Breast epithelium (tissue), 4 donors: ENCODE measurements at places on chromosomes 7 and 10. TPM values are rescaled to one million over a fixed set of nuclear protein-coding genes. Genes with fewer than 3 reads are reported as not detected.

DNA sequence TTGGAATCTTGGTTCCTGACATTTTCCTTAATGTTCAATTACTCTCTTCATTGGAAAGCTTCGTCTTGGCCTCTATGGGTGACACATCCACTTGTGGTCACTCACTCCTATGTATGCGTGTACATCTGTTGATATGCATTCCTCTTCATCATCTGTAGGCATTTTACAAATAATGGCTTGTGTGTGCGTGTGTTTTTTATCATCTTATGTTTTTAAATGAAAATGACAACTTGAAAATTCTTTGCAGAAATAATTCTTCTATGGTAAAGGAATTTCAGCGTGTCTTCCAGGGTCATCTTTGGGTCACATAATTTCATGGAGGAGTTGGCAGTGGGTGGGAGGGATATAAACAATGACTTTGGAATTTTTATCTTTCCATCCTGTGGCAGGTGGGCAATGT, 925.1 kb downstream of the LRMDA start:
- no peak overlapping the region for H3K27ac ChIP-seq
- no peaks in the 10 kb centered on the region for H3K4me1 ChIP-seq
- H3K4me3 ChIP-seq: no peak overlapping the region
- no peaks in the 10 kb centered on the region for H3K36me3 ChIP-seq
- no peak for DNase-seq

HOXA7 gene
- total RNA-seq: 6.2 TPM

GRCh38 chr10:133361773-133362441, 4.1 kb upstream of the FUOM start:
- no peaks in the 10 kb centered on the region for H3K36me3 ChIP-seq
- no peaks in the 10 kb centered on the region for H3K4me1 ChIP-seq
- no peaks in the 10 kb centered on the region for H3K27me3 ChIP-seq
- no peak overlapping the region for H3K4me3 ChIP-seq

DNA sequence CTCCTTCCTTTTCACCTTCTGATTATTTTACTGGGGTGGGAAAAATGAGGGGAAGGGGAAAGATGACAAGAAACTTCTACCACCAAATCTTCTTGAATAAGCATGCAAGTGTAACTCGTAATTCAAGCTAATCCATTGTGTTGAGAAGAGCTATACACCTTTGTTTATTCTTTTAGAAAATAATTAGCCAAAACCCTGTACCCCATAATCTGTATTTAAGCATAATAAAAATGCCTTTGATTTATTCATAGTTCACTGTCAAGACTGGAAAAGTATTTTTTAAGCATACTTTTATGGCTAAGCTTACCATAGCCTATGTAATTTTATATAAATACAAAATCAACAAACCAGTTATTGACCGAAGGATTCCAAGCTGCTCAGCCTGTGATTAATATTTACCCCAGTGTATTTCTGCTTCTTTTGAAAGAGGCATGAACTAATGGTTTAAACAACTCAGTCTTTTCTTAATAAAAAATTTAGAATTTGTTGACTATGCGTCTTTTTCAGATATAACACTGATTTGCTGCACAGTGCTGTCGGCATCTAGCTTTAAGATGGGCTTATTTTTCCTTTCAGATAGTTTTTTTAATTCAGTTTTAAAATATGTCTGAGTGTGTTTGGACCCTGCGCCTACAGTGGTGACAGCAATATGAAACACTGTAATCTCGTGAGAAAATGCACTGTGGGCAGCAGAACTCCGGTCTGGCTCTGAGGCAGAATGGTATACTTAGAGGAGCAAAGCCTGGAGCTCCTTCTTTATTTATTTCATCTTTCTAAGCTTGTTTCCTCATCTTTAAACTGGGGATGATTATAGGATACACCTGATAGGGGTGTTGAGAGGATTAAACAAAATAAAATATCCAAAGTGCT, 238.8 kb upstream of the LRGUK start:
- DNase-seq: no peak
- H3K36me3 ChIP-seq: no peaks in the 10 kb centered on the region
- no peak overlapping the region for H3K4me3 ChIP-seq
- H3K27me3 ChIP-seq: no peaks in the 10 kb centered on the region

GRCh38 chr7:17405786-17406185, 107.3 kb downstream of the AHR start:
- H3K4me1 ChIP-seq: no peaks in the 10 kb centered on the region
- no peak for DNase-seq
- H3K36me3 ChIP-seq: no peaks in the 10 kb centered on the region
- no peak overlapping the region for H3K4me3 ChIP-seq
- H3K27me3 ChIP-seq: no peaks in the 10 kb centered on the region

- H3K27ac ChIP-seq: no peak overlapping the region
- H3K27me3 ChIP-seq: no peaks in the 10 kb centered on the region
- no peak overlapping the region for H3K4me3 ChIP-seq
- no peak for DNase-seq
- H3K36me3 ChIP-seq: no peaks in the 10 kb centered on the region
Observed at GRCh38 chr10:28935061-28935460, 257.7 kb downstream of the BAMBI start.

- H3K36me3 ChIP-seq: no peaks in the 10 kb centered on the region
- H3K4me1 ChIP-seq: no peaks in the 10 kb centered on the region
- no peak overlapping the region for H3K27ac ChIP-seq
- H3K4me3 ChIP-seq: no peak overlapping the region
- no peaks in the 10 kb centered on the region for H3K27me3 ChIP-seq
Observed at GRCh38 chr7:50531401-50531911, 33.7 kb downstream of the DDC start.

DNA sequence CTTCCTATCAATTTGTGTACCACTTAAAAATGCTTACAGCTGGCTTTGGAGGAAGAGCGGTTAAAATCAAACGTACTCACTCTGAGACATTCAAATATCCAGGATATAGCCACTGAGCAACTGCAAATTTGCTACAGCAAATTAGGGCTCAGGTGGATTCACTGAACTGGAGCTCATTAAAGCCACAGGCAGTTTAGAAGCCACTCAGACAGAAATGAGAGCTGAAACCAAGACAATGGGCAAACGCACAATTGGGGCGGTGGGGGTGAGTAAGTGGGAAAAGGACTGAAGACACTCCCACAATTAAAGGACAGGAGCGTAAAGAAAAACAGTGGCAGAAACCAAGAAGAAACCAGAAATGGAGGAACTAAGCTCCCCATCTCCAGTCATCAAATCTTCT, 20.5 kb downstream of the MPP7 start:
- no peak for DNase-seq
- no peaks in the 10 kb centered on the region for H3K4me1 ChIP-seq
- H3K27ac ChIP-seq: no peak overlapping the region
- H3K36me3 ChIP-seq: no peaks in the 10 kb centered on the region
- no peaks in the 10 kb centered on the region for H3K27me3 ChIP-seq

GPR15LG gene
- not detected for total RNA-seq

CUBN gene
- 5.7 TPM for total RNA-seq

DNA sequence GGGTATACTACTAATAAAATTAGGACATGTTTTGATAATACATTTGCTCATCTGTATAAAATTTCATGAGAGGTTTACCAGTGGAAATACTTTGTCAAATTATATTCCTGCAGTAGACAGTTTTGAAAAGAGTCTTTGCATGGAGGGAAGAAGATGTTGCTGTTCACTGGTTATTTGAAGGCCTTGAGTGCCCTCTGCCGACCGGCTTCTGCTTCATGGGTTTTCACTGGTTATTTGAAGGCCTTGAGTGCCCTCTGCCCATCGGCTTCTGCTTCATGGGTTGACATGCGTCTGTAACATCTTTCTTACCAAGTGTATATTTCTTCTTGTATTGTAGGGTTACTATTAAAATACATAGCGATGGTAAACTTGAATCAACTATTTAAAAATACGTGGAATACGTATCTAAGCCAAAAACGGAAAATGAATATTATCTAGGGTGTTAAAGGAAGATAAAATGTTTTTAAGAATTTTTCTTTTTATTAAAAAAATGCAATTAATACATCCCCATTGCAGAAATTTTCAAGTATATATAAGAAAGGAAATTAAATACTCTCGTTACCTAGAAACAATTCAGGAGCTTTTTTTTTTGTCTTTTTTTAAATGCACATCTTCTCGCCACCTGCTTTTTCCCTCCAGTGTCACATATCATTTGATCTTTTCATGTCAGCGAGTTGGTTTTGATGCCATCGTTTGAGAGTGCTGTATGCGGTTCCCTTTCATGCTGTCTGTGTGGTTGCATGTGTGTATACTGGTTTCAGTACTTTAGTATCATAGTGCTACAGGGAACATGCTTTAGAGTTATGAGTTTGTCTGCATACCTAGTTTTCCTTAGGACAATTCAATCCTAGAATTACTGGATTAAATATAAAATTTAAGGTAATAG, 73.4 kb downstream of the SHH start:
- no peaks in the 10 kb centered on the region for H3K27me3 ChIP-seq
- H3K36me3 ChIP-seq: peaks cover 8% of the 10 kb centered on the region
- H3K4me1 ChIP-seq: no peaks in the 10 kb centered on the region

- no peak overlapping the region for H3K4me3 ChIP-seq
- no peak for DNase-seq
- H3K27me3 ChIP-seq: no peaks in the 10 kb centered on the region
- no peak overlapping the region for H3K27ac ChIP-seq
- H3K4me1 ChIP-seq: no peaks in the 10 kb centered on the region
Observed at GRCh38 chr10:59960751-59961150, 54.4 kb upstream of the CCDC6 start.

DNA sequence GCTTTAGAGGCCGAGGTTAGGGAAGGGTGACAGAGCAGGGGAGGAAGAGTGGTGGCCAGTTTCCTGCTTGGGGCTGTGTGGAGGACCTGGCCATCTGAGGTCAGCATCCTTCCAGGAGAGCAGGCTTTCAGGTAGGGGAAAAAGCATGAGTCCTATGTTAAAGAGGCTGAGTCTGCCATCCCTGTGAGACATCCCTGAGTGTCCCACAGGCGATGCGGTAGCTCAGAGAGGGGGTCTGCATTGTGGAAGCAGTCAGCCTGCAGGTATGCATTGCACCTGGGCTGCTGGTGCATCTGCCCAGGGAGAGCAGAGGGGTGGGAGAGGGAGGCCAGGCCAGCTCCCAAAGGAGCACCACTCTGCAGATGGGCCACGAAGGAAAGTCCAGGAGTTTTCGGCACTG, 282.1 kb upstream of the ZNF32 start:
- DNase-seq: no peak
- no peaks in the 10 kb centered on the region for H3K4me1 ChIP-seq
- H3K36me3 ChIP-seq: no peaks in the 10 kb centered on the region
- no peak overlapping the region for H3K27ac ChIP-seq
- H3K4me3 ChIP-seq: no peak overlapping the region

MDFIC gene
- 146 TPM for total RNA-seq

VPS41 gene
- 45.8 TPM for total RNA-seq

GRCh38 chr10:47021850-47022249, 110.6 kb downstream of the PTPN20 start:
- no peak for DNase-seq
- no peaks in the 10 kb centered on the region for H3K36me3 ChIP-seq
- no peak overlapping the region for H3K27ac ChIP-seq
- no peak overlapping the region for H3K4me3 ChIP-seq
- H3K4me1 ChIP-seq: no peaks in the 10 kb centered on the region

DNA sequence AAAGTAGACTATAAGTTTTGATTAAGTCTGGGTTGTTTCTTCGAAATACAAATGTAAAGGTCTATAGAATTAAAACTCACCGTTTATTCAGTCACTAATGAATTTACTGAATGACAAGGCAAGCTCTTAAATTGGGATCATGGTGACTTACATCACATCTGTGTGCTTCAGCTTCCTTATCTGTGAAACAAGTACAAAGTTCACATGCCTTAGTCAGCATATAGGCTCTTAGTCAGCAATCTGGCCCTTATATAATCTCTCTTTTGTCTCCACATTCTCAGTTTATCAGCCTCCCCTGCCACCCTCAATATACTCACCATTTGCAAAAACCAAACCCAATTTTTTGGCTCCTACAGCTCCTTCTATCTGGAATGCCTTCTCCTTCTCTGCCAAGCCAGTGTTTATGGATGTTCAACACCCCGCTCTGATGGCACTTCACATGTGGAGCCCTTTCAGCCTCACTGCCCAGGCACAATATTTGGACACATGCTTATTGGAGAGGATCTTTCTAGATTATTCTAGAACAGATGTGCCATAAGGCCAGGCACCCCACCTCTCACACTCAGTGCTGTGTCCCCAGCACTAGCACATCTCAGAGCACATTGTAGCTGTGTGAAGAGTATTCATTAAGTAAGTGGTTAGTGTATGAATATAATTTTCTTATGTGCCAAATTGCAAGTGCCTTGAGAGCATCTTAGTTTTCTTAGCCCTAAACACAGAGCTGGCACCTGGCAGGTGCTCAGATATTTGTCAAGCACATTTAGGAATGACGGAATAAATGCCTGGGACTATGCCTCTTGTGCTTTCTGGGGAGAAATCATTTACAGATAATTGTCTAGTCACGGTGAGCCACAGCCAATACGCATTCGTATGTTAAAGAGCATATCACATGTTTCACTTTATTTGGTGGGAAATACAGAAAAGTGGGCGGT, 9.8 kb upstream of the LAMB1 start:
- no peak for DNase-seq
- no peaks in the 10 kb centered on the region for H3K4me1 ChIP-seq
- no peaks in the 10 kb centered on the region for H3K36me3 ChIP-seq
- no peaks in the 10 kb centered on the region for H3K27me3 ChIP-seq
- no peak overlapping the region for H3K27ac ChIP-seq
- no peak overlapping the region for H3K4me3 ChIP-seq
